ENCODE measurements at places on chromosomes 2 and 18. TPM values are rescaled to one million over a fixed set of nuclear protein-coding genes. Genes with fewer than 3 reads are reported as not detected.
A peak's percentile ranks its signal among the peaks of the same experiment; 100 is the strongest.

DNA sequence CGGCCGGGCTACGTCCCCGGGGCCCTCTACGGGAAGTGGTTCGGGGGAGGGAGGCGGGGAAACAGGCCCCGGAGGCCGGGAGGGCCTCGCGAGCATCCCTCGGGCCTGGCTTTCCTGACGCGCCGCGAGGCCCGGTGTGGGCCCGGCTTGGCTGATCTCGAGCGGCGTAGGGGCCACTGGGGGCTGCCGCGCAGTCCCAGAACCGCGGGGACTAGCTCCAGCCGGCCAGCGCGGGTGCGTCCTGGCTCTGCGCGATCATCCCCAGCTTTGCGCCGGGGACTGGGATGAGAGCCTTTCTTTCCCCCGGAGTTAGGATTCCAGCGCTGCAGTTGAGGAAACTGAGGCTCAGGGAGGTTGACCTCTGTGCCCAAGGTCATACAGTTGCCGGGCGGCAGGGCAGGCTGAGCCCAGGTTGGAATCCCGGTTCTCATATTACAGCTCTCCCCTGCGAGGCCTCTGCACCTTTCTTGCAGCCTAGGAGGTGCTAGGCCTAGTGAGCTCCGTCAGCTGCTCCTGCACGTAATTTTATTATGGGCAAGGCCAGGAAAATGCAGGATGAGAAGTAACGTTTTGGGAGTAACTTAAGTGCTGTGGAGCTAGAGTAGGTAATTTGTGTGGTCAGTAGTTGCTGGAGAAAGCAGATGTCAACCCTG lies 501 bp downstream of the LPIN1 start:
- H3K27me3 ChIP-seq = no peaks in the 10 kb centered on the region
- H3K27ac ChIP-seq = peak overlapping the region; percentile 91
- no peak for DNase-seq
- H3K4me3 ChIP-seq = peak overlapping the region; percentile 86
- no peaks in the 10 kb centered on the region for H3K36me3 ChIP-seq

GRCh38 chr18:29726646-29727045 lies 1315.9 kb downstream of the DSC3 start:
- no peaks in the 10 kb centered on the region for H3K4me1 ChIP-seq
- no peak overlapping the region for H3K27ac ChIP-seq
- no peak overlapping the region for H3K4me3 ChIP-seq
- DNase-seq = no peak

DNA sequence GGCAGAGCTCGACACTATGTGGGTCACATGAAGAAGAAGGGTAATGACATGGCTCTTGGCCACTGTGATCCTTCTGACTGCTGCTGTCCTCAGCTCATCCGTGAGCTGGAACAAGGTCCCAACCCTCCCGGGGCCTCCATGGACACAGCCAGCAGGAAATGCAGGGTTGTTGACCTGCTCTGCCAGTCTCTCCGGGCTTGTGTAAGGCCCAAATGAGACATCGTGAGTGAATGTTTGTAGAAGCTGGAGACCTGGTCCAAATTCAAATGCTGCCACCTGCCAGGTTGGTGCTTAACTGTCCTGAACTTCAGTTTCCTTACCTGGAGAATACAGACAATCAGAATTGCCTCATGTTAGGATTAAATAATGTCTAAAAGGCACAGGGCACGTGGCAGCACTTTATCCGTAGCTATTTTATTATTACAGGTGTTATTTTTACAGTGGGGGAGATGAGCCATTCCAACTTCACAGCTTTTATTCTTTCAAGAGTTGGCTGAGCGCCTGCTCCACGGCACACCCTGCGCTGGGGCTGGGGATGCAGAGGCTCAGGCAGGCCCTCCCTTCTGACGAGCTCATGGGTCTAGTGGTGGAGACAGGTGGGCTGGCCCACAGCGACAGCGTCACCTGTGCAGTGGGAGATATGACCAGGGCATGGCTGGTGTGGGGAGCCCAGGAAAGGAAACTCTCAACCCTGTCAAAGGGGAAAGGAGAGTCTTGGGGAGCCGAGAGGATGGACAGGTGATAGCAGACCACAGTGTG lies 15.1 kb downstream of the ARHGEF4 start:
- no peaks in the 10 kb centered on the region for H3K36me3 ChIP-seq
- H3K27me3 ChIP-seq = no peaks in the 10 kb centered on the region
- no peaks in the 10 kb centered on the region for H3K4me1 ChIP-seq
- no peak for DNase-seq
- no peak overlapping the region for H3K4me3 ChIP-seq

- H3K4me1 ChIP-seq = no peaks in the 10 kb centered on the region
- peak overlapping the region; percentile 84 for H3K4me3 ChIP-seq
- DNase-seq = no peak
- no peaks in the 10 kb centered on the region for H3K27me3 ChIP-seq
- H3K36me3 ChIP-seq = no peaks in the 10 kb centered on the region
- peak overlapping the region; percentile 66 for H3K27ac ChIP-seq
Observed at GRCh38 chr2:171894612-171894947, 536 bp upstream of the SLC25A12 start.

- DNase-seq = peak; percentile 66
- H3K36me3 ChIP-seq = no peaks in the 10 kb centered on the region
- H3K4me3 ChIP-seq = no peak overlapping the region
- peak overlapping the region; percentile 86 for H3K27ac ChIP-seq
- H3K27me3 ChIP-seq = no peaks in the 10 kb centered on the region
- peaks cover 3% of the 10 kb centered on the region for H3K4me1 ChIP-seq
Observed at GRCh38 chr2:119387381-119388129, 20.8 kb downstream of the DBI start.

- H3K4me3 ChIP-seq = no peak overlapping the region
- DNase-seq = no peak
- H3K27ac ChIP-seq = no peak overlapping the region
- H3K36me3 ChIP-seq = no peaks in the 10 kb centered on the region
Observed at GRCh38 chr2:155218945-155219344, 520.5 kb downstream of the KCNJ3 start.

GRCh38 chr2:49003201-49003600 lies 151.1 kb downstream of the FSHR start:
- no peaks in the 10 kb centered on the region for H3K4me1 ChIP-seq
- no peak for DNase-seq
- no peaks in the 10 kb centered on the region for H3K36me3 ChIP-seq
- no peak overlapping the region for H3K4me3 ChIP-seq
- no peak overlapping the region for H3K27ac ChIP-seq
- no peaks in the 10 kb centered on the region for H3K27me3 ChIP-seq

- no peak for DNase-seq
- no peak overlapping the region for H3K27ac ChIP-seq
- H3K4me3 ChIP-seq = no peak overlapping the region
- H3K4me1 ChIP-seq = no peaks in the 10 kb centered on the region
- H3K27me3 ChIP-seq = no peaks in the 10 kb centered on the region
- no peaks in the 10 kb centered on the region for H3K36me3 ChIP-seq
Observed at GRCh38 chr2:23346029-23346428, 39.0 kb upstream of the KLHL29 start.

DNA sequence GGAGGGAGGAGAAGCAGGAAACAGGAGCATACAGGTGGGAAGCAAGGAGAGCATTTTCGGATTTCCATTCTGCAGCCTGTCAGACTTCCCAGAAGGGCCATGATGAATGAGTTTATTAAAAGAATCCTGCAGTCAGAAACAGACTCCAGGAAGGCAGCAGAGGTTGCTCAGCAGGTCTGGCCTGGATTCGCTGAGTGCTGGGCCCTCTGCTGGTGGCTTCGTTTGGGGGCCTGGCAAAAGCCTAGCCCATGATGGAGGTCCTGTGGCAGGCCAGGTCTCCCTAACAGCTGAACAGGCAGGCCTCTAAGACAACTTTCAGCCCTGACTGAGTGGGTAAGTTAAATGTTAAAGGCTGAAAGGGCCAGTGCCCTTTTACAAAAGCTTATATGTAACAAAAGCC lies 108.2 kb upstream of the CAPN13 start:
- no peak for DNase-seq
- no peak overlapping the region for H3K4me3 ChIP-seq
- H3K4me1 ChIP-seq = no peaks in the 10 kb centered on the region
- H3K36me3 ChIP-seq = no peaks in the 10 kb centered on the region
- no peaks in the 10 kb centered on the region for H3K27me3 ChIP-seq
- no peak overlapping the region for H3K27ac ChIP-seq

- H3K36me3 ChIP-seq = no peaks in the 10 kb centered on the region
- peak overlapping the region; percentile 46 for H3K4me3 ChIP-seq
- H3K4me1 ChIP-seq = peaks cover 8% of the 10 kb centered on the region
Observed at GRCh38 chr2:26178246-26178645, 5.4 kb downstream of the GAREM2 start.

GRCh38 chr2:169759987-169760386 lies 26.4 kb downstream of the KLHL23 start:
- no peaks in the 10 kb centered on the region for H3K36me3 ChIP-seq
- H3K4me3 ChIP-seq = no peak overlapping the region
- no peak overlapping the region for H3K27ac ChIP-seq
- H3K27me3 ChIP-seq = no peaks in the 10 kb centered on the region

GRCh38 chr2:237514474-237515130 lies 27.6 kb downstream of the MLPH start:
- H3K4me1 ChIP-seq = peaks cover 19% of the 10 kb centered on the region
- H3K27ac ChIP-seq = no peak overlapping the region
- no peak for DNase-seq
- no peaks in the 10 kb centered on the region for H3K27me3 ChIP-seq

GRCh38 chr2:117958186-117958585 lies 55.7 kb downstream of the CCDC93 start:
- no peak overlapping the region for H3K4me3 ChIP-seq
- no peaks in the 10 kb centered on the region for H3K27me3 ChIP-seq
- no peaks in the 10 kb centered on the region for H3K4me1 ChIP-seq
- no peak overlapping the region for H3K27ac ChIP-seq

- no peaks in the 10 kb centered on the region for H3K36me3 ChIP-seq
- H3K4me1 ChIP-seq = no peaks in the 10 kb centered on the region
- no peak overlapping the region for H3K27ac ChIP-seq
- no peak for DNase-seq
Observed at GRCh38 chr2:18444806-18445205, 115.6 kb downstream of the RDH14 start.

- no peaks in the 10 kb centered on the region for H3K4me1 ChIP-seq
- H3K4me3 ChIP-seq = no peak overlapping the region
- no peaks in the 10 kb centered on the region for H3K36me3 ChIP-seq
- no peaks in the 10 kb centered on the region for H3K27me3 ChIP-seq
- no peak overlapping the region for H3K27ac ChIP-seq
Observed at GRCh38 chr2:189500456-189501160, 59.3 kb downstream of the WDR75 start.

GRCh38 chr2:98522854-98523253 lies 78.2 kb downstream of the INPP4A start:
- H3K27ac ChIP-seq = no peak overlapping the region
- no peaks in the 10 kb centered on the region for H3K36me3 ChIP-seq
- H3K4me1 ChIP-seq = no peaks in the 10 kb centered on the region
- no peak for DNase-seq
- no peak overlapping the region for H3K4me3 ChIP-seq

GRCh38 chr18:10197097-10197496 lies 257.3 kb upstream of the APCDD1 start:
- no peak overlapping the region for H3K27ac ChIP-seq
- H3K36me3 ChIP-seq = no peaks in the 10 kb centered on the region
- H3K4me3 ChIP-seq = no peak overlapping the region
- H3K4me1 ChIP-seq = no peaks in the 10 kb centered on the region

- H3K4me3 ChIP-seq = no peak overlapping the region
- no peak overlapping the region for H3K27ac ChIP-seq
- H3K4me1 ChIP-seq = no peaks in the 10 kb centered on the region
- DNase-seq = no peak
- no peaks in the 10 kb centered on the region for H3K36me3 ChIP-seq
- H3K27me3 ChIP-seq = no peaks in the 10 kb centered on the region
Observed at GRCh38 chr2:40039549-40039948, 260.5 kb upstream of the THUMPD2 start.

DNA sequence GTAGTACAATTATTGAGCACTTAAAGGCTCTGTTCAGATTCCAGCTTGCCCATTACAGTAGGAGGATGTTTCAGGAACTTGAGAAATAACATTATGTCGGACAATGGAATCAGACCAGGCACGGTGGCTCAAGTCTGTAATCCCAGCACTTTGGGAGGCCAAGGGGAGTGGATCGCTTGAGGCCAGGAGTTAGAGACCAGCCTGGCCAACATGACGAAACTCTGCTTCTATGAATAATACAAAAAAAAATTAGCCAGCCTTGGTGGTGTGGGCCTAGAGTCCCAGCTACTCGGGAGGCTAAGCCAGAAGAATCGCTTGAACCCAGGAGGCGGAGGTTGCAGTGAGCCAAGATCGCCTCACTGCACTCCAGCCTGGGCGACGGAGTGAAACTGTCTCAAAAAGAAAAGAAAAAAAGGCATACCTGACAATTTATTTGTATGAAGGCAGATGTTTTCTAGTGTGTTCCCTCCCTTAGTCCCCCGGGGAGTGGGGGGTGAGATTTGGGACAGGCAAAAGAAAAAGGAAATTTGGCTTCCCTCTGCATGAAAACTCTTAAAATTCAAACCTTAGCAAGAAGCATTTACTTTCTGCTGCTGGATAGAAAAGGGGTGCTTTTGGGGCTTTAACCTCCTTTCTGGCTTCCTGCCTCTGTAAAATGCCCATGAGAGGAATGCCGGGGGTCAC lies 13.7 kb upstream of the ZNF532 start:
- no peak for DNase-seq
- no peak overlapping the region for H3K27ac ChIP-seq
- no peaks in the 10 kb centered on the region for H3K36me3 ChIP-seq

LYPD6 gene
- total RNA-seq = 0.16 TPM

CRYGA gene
- total RNA-seq = not detected

EFEMP1 gene
- total RNA-seq = 186 TPM

TRIP12 gene
- 247 TPM for total RNA-seq

M1AP gene
- 0.66 TPM for total RNA-seq

FARP2 gene
- 43.3 TPM for total RNA-seq

RTP5 gene
- not detected for total RNA-seq

Data from breast epithelium (tissue), 4 donors.